T-helper 17 cell (primary cell): ENCODE measurements at places on chromosomes 13 and 19. TPM values are rescaled to one million over a fixed set of nuclear protein-coding genes. Genes with fewer than 3 reads are reported as not detected.

Gene CDX2
- not detected for total RNA-seq

DNA sequence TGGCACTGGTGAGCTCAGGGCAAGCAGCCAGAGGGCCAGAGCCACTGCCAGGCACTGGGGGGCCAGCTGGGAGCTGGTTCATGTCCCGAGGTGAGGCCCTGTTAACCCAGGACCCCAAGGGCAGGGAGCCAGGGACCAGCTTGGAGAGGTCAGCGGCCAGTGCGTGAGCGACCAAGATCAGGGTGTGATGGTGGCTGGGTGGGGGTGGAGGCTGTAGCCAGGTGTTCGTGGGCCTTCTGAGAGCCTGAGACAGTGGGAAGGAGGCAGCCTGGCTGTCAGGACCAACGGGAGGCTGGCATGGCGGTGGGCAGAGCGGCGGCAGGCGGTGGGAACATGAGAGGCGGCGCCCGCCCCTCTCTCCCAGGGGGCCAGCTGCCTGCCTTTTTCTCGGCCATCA, 8.1 kb upstream of the KPTN start:
- DNase-seq, result no peak

DNA sequence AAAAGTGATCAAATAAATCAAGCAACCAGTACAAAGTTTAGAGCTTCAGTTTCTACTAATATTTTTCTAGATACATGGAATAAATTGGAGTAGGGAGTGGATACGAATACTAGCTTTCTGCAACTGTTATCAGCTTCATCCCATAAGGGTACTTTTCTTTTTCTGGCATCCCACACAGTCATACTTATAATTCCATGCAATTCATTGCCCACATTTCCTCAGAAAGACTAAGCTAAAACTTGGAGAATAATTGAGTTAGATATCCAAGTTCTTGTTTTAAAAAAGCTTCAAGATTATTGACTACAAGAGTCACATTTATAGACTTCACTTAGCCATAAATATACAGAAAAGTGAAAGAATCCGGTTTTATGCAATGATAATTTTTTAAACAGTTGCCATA, 186.9 kb downstream of the OLFM4 start:
- no peak for DNase-seq

- DNase-seq, result no peak
These were observed 3.1 kb downstream of the UBA52 start for GRCh38 chr19:18574691-18575291.

Gene NCAN
- not detected for total RNA-seq

- DNase-seq, result no peak
These were observed 18.2 kb downstream of the ZNF121 start for GRCh38 chr19:9565900-9566705.

DNA sequence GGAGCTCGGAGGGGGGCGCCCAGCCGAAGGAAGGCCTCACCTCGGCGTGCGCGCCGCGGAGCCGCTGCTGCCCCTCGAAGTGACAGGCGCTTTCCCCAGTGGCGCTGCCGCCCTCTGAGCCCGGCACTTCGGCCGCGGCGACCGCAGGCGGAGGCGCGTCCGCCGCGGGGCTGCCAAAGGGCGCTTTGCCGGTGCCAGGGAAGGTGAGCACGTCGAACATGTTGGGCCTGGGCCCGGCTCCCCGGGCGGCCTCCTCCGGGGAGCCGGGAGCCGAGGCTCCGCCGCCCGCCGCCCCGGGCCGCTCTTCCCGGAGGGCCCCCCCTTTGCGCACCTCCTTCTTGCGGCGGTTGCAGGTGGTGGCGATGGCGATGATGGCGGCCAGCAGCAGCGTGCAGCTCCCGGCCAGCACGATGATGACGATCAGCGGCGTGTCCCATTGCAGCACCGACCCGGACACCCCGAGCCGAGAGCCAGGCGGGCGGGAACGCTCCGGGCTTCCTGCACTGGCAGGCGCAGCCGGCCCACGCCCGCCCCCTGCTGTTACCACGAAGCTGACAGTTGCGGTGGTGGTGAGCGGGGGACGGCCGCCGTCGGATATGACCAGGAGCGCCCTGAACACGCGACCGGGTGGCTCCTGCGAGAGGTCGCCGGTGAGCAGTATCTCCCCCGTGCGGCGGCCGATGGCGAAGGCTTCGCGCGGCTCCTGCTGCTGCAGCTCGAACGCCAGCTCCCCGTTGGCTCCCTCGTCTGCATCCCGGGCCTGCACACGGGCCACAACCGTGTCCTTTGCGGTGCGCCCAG, 2.5 kb downstream of the PCDH8 start:
- no peak for DNase-seq

Gene SLC25A41
- total RNA-seq, result not detected

DNA sequence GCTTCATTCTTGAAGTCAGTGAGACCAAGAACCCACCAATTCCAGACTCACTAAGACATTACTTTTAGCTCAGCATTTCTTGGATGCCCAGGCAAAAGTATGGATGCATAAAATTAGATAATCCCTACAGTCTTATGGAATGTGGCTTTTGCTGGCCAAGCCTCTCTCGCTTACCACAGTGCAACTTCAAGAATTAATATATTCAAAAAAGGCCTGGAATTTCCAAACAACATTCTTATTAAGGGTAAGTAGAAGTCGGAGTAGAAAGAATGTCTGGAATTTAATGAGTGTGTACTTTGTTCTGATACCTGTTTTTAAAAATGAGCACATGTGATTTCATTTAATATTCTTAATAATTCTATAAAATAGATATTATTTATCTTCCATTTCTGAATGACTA, 302.4 kb upstream of the TMTC4 start:
- no peak for DNase-seq

- DNase-seq, result no peak
These were observed 91.9 kb downstream of the ZNF431 start for GRCh38 chr19:21233691-21234090.

GRCh38 chr13:27388241-27388640, 36.2 kb upstream of the GTF3A start:
- no peak for DNase-seq

DNA sequence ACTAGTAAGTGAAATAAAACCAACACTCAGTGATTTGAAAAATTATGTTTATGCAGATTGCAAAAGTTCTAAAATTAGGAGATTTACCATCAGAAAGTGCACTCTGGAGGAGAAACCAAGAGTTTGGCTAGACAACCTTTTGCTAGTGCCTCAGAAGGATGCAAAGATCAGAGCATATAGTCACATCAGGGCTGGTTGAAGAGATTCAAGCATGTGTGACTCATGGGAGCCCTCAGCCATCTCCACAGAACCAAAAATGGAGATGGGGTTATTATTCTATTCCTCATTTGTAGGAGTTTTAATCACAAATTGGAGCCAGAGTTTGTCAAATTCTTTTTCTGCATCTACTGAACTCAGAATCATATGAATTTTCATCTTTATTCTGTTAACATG, 32.9 kb upstream of the OXGR1 start:
- no peak for DNase-seq

- no peak for DNase-seq
These were observed 19.1 kb upstream of the PNMA8B start for GRCh38 chr19:46514589-46515289.

DNA sequence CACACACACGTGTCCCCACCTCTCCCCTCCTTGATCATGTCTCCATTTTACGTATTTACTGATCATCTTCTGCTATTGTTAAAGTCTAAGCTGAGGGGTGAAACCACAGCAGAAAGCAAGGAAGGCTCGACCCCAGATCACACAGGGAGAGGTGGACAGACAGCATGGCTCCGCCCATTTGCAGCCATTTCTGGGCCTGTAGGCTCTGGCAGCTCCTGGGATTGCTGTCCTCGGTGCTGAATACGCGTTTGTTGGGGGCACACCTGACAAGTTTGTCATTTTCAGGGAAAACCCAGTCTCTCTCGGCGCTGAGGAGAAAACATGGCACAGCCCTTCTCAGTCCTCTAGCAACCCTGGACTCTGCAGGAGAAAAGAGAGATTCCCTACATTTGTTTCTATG, 8.0 kb downstream of the TMEM86B start:
- no peak for DNase-seq

GRCh38 chr19:7917267-7918061, 2.7 kb upstream of the SNAPC2 start:
- DNase-seq, result peak; percentile 46

Gene TRIM13
- total RNA-seq, result 27.5 TPM

Gene ZNF358
- 5.1 TPM for total RNA-seq

DNA sequence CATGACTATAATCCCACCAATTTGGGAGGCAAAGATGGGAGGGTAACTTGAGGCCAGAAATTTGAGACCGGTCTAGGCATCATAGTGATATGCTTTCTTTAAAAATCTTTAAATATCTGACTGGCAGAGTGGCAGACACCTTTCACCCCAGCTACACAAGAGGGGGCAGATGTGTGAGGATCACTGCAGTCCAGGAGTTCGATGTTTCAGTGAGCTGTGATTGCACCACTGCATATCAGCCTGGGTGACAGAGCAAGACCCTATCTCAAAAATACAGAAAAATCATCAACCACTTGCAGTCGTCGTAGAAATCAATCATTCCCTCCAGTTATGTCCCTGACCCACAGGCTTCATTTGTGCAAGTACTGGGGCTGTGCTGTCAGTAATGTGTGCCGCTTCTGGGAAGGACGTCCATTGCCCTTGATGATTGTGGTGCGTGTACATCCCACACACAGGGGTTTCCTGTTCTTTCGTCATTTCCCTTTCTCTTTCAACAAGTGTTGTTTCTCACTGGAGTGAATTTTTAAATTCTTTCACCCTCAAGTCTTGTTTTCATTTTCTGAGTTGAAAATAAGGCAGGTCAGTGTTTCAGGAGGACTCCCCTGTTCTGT, 1.4 kb downstream of the LGALS14 start:
- DNase-seq, result no peak

GRCh38 chr13:81446441-81446840, 1105.5 kb upstream of the SPRY2 start:
- DNase-seq, result no peak

Gene IQCN
- 16.5 TPM for total RNA-seq

GRCh38 chr19:11261431-11261970, 823 bp downstream of the DOCK6 start:
- no peak for DNase-seq

Gene PRRG2
- 1.1 TPM for total RNA-seq

DNA sequence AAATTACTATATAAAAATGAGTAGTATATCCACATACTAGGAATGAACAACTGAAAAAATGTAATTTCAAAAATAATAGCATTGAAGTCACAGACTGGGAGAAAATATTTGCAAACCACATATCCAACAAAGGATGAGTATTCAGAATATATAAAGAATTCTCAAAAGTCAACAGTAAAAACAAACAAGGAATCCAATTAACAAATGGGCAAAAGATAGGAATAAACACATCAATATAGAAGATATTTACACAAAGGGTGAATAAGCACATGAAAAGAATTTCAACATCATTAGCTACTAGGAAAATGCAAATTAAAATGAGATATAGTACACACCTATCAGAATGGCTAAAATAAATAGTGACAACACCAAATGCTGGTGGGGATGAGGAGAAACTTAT, 37.0 kb downstream of the MYCBP2 start:
- no peak for DNase-seq

- DNase-seq, result no peak
These were observed 66.7 kb downstream of the CDADC1 start for GRCh38 chr13:49314344-49314882.

Gene CCDC122
- total RNA-seq, result 1.3 TPM

DNA sequence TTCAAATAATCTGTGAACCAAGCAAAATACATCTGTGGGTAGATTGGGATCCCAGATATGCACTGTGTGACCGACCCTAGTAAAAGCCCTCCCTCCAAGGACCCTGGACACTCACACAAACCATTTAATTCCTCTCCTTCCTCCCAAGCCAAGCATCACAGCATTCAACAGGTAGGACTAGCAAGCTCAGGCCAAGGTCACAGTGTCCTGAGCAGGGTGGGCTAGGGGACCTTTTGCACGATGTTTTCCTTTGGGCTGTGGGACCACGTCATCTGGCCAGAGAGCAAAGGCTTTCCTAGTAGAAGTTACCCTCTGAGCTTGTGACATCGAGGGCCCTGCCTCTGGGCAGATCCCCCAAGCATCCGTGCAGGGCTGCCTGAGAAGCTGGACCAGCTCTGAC, 297.6 kb upstream of the ZNF507 start:
- no peak for DNase-seq

Gene S1PR2
- 18.1 TPM for total RNA-seq

DNA sequence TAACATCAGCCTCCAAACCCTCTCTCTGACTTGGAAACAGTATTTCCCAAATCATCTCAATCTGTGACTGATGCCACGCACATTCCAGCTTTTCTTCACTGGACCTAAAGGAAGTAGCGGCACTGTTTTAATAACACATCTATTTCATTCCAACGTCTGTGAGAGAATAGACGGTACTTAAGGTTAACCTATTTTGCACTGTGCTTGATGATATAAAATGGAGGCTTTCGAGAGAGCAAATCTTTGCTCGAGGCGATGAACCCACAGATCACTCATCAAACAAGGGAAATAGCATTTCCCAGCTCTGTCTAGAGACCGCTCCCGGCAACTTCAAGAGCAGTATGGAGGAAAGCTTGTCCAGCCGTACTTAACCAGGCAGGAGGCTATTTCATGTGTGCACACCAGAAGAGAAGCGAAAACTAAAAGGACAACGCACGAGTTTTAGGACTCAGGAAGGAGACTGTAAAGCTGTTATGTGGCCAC, 2.9 kb downstream of the UBL3 start:
- DNase-seq, result no peak

- DNase-seq, result no peak
These were observed 376.5 kb downstream of the KLF12 start for GRCh38 chr13:73757481-73758233.

Gene COMP
- not detected for total RNA-seq

Gene ERICH6B
- total RNA-seq, result not detected

DNA sequence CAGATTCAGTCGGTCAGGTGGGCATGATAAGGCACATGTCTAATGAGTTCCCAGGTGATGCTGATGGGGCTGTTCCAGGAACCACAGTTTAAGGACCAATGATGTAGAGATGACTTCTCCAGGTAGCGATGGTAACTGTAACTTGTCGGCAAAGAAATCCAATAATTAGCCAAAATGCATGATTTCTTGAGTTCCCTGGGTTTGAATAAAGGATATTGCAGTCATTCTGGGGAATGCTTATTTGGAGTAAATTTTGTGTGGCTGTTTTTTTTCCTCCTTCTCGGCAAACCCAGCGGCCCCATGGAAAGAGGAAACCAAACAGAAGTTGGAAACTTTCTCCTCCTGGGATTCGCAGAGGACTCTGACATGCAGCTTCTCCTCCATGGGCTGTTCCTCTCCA, at the start of gene OR7C2:
TSS of gene OR7C2 (plus strand) at position 301 of the 400 bp plus-strand sequence. CDS start at position 301, 0 bp downstream.
- no peak for DNase-seq

DNA sequence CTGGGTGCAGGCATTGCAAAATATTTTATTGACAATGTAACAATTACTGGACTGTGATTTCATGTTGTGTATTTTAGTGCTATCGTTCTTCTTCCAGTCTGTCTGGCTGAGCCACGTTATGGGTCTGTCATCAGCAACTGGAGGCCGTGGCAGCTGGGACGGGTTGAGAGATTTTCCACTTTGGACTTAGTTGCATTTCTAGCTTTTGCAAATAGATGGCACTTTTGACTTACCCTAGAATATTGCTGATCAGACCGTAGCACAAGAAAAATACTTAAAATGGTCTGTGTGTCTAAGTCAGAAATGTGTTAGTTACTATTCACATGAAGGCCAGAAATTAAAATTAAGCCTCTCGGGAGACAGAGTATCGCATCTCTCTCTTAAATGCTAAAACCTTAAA, 211.1 kb downstream of the TEX29 start:
- no peak for DNase-seq
